Mesothelial cell of epicardium (in vitro differentiated cells): ENCODE measurements at places on chromosomes 16 and 17.
A peak's percentile ranks its signal among the peaks of the same experiment; 100 is the strongest.

DNA sequence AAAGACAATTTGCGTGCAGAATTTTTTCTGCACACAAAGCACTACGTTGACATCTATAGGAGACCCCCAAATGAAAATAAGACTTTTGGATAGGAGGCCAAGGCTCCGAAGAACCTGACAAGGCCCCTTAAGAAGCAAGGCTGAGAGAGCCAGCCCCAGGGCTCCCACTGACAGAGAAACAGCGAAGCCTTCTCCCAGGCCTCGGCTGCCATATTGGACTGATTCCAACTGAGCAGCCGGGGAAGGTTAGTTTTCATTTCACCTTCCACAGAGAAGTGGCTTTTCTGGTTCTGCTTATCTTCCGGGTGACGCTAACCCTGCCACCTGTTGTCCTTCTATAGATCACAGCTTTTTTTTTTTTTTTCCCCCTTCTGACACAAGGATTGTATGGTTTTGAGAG is 356.7 kb downstream of the SOX9 start:
- DNase-seq = no peak

DNA sequence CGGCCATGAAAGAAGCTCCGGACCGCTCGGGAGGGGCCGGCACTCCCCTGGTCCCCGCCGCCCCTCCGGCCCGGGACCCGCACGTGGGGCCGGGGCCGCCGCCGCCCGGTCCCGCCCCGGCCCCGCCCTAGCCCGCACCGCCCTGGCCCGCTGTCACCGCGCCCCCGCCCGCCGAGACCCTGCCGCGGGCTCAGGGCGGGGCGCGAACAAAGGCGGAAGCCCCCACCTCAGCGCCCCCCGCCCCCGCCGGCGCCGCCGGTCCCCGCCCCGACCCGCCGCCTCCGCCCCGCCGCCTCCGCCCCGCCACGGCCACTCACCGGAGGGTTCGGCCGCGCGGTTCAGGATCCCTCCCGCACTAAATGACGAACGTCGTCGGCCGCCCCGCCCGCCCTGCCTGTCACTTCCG is at the start of gene ARHGDIA:
Gene ARHGDIA (minus strand): TSS at position 357 of the 406 bp plus-strand sequence. CDS start 1,407 bp downstream, outside the sequence.
- DNase-seq = no peak

- DNase-seq = no peak
Measured at GRCh38 chr17:61349350-61349749, 50.3 kb upstream of the TBX2 start.

GRCh38 chr16:82643136-82643535 is 16.4 kb downstream of the CDH13 start:
- DNase-seq = no peak

DNA sequence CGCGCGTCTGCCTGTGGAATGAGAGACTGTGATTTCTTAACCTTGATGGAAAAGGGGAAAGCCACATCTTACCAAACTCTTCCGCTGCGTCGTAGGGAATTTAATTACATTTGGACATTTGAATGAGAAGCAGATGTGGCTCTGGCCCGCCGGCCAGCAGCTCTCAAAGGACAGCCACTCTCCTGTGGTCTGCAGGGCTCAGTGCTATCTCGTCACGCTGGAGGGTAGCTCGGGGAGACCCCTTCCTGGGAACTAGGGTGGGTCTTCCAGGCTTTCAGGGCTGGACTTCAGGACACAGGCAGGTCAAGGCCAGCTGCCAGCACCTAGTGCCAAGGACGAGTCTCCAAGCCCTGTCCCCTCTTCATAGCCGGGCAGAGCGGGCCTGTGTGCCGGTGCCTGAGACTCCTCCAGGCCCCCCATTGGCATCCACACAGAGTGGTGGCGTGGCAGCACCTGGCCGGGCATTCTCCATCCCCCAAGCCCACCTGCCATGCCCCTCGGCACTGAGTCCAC is 15.9 kb upstream of the TBX2 start:
- no peak for DNase-seq

GRCh38 chr17:16107165-16107770 is 107.6 kb downstream of the TTC19 start:
- DNase-seq = no peak

DNA sequence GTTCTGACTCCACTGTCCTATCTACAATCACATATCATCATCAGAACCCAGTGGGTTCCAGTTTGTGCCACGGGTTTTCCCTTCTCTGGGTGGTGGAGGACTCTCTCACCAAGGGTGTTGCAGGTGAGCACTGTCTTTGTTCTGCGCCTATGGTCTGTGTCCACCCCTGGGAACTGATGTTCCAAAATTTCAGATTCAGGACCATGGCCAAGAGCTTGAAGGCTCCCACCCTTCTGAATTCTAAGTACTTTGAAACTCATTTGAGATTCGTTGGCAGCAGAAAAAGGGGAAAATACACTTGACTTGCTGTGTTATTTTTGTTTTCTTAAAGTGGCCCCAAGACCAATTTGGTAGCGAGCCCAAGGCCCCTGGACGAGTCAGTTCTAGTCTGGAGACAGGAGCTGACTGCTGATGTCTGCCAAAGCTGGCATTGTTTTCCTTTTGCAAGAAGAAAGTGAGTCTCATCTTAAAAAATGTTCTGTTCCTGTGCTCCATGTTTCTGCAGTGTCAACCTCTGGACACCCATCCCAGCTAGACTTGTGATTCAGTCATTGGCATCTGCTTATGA is 310.9 kb downstream of the HAPSTR1 start:
- DNase-seq = no peak

- no peak for DNase-seq
Measured at GRCh38 chr16:68345351-68345810, 34.6 kb downstream of the PRMT7 start.

DNA sequence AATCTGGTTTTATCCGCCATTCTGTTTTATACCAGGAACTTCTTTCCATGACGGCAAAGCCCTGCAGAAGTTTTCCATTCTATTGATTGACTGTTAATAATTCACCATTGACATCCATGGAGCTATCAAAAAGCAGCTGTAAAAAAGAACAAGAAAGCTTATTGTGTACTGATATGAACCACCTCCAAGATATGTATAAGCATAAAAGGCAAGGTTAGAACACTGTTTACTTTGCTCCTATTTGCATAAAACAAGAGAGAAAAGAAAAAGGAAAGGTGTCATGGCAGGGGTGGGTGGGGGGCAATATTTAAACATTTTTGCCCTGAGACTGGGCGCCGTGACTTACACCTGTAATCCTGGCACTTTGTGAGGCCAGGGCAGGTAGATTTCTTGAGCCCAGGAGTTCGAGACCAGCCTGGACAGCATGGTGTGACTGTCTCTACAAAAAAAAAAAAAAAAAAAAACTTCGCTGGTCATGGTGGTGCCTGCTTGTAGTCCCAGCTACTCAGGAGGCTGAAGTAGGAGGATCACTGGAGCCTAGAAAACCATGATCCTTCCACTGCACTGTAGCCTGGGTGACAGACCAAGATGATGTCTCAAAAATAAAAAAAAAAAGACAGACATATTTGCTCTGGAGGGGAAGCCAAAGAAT is 52.5 kb downstream of the TMEM114 start:
- no peak for DNase-seq

- DNase-seq = no peak
Measured at GRCh38 chr16:7335991-7336634, 3.5 kb downstream of the RBFOX1 start.

DNA sequence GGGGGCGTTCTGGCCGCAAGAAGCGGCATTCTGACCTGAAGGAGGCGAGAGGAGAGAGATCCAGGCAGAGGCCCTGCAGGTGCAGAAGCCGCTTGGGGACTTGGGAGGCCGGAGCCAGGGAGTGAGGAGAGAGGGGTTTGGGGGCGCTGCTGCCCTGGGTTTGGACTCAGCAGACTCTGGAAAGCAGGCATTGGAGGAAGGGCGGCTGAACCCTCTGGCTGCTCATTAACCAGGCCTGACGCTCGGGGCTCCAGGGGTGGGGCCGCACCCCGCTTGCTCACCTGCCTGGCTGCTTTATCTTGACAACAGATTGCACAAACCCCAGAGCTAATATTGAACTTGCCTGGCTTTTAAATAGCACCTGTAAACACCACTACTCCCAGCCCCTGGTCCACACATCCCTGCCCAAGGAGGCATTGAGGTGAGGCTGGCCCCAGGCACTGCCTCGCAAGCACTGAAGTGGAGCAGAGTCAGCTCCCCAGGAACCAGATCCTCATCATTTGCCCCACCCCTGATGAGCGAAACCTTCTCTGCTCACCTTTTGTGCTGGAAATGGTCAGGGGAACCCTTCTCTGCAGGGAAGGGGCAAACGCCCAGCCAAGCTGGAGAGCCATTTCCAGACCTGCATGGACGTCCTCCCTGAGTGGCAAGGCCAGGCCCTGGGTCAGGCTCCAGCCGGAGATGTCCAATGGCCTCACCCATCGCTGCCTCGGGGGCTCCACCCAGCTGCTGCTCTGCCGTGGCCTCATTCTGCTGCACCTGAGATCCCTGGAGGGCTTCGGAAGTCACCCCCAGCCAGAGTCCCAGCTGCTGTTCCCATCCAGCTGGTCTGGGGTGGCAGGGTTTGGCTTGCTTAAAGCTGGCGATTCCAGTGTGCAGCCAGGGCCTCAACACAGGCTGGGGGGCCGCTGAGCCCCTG is 190.2 kb upstream of the GSE1 start:
- DNase-seq = peak; percentile 15

DNA sequence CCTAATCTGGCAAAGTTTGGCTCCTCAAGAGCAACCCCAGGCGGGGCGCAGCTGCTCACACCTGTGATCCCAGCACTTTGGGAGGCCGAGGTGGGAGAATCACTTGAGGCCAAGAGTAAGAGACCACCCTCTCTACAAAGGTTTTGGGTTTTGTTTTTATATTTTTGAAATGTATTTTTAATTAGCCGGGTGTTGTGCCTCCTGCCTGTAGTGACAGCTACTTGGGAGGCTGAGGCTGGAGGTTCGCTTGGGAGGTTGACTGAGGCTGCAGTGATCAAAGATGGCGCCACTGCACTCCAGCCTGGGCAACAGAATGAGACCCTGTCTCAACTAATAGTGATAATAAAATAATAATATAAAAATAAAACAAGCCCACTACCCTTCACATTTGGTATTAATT is 756 bp upstream of the USP7 start:
- DNase-seq = no peak

- peak; percentile 81 for DNase-seq
Measured at GRCh38 chr17:79707931-79708891, 22.5 kb upstream of the ENPP7 start.

- DNase-seq = no peak
Measured at GRCh38 chr17:35740997-35741931, 9.8 kb downstream of the RASL10B start.

GRCh38 chr16:55508941-55509931 is at the start of gene LPCAT2:
Gene LPCAT2, plus strand, starts transcription at chr16:55509072. Its CDS starts 110 bp downstream, at chr16:55509182.
- DNase-seq = peak; percentile 92

DNA sequence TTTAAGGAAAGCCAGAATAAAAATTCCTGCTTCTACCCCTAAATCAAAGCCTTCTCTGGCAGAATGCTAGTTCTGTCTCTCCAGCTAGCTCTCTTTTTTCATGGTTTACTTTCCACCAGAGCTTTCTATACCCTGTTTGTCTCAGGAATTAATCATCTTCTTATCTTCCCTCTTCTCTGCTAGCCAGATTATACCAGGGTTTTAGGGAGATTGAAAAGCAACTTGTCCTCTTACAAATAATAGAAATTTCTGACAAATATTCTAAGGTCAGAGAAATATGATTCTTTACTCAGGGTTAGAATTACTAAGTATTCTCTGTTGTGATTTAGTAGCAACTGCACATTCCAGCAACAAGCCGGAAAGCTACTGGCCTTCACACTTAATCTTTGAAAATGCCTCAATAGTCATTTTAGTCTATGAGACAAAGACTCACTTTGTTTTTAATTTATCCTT is 166.4 kb downstream of the TANC2 start:
- DNase-seq = no peak

DNA sequence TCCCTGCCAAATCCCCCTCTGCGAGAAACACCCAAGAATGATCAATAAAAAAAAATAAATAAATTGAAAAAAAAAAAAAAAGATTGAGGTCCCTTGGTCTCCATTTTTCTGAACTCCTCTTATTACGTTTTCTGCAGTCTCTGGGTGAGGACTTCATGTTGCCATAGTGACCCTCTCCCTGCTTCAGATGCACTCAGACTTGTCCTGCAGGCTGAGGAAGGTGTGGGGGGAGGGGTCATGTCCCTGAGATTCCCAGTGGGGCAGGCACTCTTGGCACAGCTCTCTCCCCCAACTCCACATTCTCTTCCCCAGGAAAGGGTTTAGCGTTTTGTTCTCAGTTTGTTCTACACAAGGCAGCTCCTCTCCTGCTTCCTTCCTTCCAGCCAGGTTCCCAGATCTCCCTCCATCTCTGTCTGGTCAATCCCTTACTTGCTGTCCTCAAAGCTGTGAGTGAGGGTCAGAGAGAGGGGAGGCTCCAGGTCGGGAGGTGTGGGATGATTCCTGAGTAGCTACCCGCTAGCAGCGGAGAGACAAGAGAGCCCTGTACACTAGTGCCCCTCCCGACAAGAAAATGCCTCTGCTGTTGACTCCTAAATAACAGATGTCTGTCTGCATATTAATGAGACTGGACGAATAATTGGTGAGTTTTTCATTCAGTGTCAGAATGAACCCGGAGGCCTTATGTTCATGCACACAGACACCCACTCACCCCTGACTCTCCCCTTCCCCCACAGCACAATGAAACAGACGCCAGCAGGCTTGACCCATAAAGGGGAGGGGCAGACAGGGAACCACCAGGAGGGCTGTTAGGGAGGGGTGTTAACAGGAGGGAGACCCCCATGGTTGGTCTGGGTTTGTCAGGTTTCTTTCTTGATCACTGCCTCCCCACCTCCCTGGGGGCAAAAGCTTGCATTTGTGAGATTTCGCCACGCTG is 9.2 kb downstream of the RND2 start:
- DNase-seq = no peak

GRCh38 chr17:64348666-64349065 is 42.0 kb downstream of the PECAM1 start:
- DNase-seq = no peak
